ENCODE measurements at places on chromosomes 4 and X.

DNA sequence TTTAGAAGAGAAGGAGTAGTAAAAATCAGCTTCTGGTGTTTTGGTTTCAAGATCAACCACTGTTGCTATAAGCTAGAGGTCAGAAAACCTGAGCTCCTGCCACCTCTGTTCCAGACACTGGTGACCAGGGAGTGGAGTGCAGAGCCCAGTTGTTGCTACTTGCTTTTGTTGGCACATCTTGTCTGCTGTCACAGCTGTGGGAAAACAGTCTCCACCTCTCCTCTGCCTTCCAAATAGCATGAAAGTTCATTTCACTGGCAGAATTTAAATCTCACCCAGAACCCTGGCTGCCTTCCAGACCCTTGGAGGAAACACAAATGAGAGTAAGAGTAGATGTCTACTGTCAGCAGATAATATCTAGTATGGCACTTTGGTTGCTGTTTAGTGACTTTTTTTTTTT, 297.5 kb upstream of the KLF3 start:
- no peak for DNase-seq

DNA sequence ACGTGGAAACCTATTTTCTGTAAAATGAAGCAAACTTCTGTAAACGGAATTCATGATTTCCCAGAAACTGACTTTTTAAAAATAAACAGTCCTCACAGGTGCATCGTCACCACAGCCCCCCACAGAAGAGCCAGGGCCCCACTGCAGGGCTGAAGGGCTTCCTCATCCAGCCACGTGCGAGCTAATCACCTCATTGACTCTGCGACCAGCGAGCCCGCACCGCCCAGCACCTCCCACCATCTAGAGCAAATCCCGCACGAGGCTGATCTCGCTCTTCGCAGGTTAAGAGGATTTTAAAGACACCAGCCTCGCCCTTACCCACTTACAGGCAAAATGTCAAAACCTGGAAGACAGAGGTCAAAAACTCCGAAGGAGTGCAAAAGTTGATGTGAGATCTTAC, 14.8 kb downstream of the PPP2R3B start:
- no peak for DNase-seq

GRCh38 chr4:97396097-97396496, 747.2 kb downstream of the STPG2 start:
- DNase-seq = no peak

- DNase-seq = no peak
Observed at GRCh38 chr4:67087897-67088296, 457.4 kb downstream of the CENPC start.

GRCh38 chrX:71251466-71251973, 2.4 kb downstream of the ZMYM3 start:
- no peak for DNase-seq

- DNase-seq = no peak
Observed at GRCh38 chr4:89216866-89217265, 90.7 kb downstream of the GPRIN3 start.

GRCh38 chr4:88582493-88582892, 9.8 kb upstream of the HERC3 start:
- DNase-seq = no peak

DNA sequence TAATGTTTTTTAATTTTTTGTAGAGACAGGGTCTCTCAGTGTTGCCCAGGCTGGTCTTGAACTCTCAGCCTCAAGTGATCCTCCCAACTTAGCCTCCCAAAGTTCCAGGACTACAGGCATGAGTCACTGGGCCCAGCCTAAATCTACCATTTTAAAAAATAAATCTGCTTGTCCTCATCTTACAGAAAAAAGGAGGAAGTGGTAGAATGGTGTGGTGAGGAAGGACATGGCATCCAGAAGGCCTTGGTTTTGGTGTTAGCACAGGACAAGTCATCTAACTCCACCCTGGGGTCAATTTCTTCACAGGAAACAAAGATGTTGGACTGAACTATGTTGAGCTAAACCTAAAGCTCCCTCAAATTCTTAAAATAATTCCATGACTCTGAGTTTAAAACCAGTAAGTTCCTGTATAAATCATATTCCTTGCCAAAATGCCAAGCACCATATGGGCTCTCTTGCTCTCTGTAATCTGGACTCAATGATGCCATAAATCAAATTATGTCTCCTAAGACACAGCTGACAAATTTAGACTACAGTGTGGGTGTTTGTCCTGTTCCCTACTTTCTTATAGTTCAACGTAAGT, 253.9 kb upstream of the NOCT start:
- DNase-seq = no peak

- peak; percentile 40 for DNase-seq
Observed at GRCh38 chr4:76948443-76949275, 893 bp upstream of the SEPTIN11 start.

All from activated T-helper 9 cell treated with anti-CD3 and anti-CD28 coated beads, Interleukin-2, amount 50 U/mL, for 16 hours (primary cell).